ENCODE measurements at places on chromosomes 11 and 22.

DNA sequence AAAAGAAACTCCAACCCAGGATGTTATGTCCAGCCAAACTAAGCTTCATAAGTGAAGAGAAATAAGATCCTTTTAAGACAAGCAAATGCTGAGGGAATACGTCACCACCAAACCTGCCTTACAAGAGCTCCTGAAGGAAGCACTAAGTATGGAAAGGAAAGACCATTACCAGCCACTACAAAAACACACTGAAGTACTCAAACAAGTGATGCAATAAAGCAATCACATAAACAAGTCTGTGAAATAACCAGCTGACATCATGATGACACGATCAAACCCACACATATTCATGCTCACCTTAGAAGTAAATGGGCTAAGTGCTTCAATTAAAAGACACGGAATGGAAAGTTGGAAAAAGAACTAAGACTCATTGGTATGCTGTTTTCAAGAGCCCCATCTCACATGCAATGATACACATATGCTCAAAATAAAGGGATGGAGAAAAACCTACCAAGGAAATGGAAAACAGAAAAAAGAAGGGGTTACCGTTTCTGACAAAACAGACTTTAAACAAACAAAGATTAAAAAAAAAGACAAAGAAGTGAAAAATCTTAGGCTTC is 82.5 kb downstream of the GAB4 start:
- no peak for DNase-seq

DNA sequence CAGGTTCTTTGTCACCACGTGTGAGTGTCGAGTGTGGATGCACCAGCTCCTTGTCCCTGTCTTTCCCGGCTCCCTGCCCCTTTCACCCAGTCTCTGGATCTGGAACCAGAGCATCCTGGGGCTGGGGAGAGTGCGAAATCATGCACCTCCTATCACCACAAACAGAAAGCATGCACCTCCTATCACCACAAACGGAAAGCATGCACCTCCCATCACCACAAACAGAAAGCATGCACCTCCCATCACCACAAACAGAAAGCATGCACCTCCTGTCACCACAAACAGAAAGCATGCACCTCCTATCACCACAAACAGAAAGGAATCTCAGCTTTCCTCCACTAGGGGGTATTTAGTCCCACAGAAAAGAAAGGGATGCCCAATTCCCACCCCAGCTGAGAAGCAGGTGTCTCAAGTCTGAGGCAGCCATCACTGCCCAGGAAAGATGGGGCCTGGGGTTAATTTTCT is 5.9 kb upstream of the GLB1L3 start:
- no peak for DNase-seq

- no peak for DNase-seq
Measured at GRCh38 chr11:107564877-107565218, 687 bp downstream of the ALKBH8 start.

- peak; percentile 61 for DNase-seq
Measured at GRCh38 chr22:17705951-17706900, 67.7 kb downstream of the BCL2L13 start.

DNA sequence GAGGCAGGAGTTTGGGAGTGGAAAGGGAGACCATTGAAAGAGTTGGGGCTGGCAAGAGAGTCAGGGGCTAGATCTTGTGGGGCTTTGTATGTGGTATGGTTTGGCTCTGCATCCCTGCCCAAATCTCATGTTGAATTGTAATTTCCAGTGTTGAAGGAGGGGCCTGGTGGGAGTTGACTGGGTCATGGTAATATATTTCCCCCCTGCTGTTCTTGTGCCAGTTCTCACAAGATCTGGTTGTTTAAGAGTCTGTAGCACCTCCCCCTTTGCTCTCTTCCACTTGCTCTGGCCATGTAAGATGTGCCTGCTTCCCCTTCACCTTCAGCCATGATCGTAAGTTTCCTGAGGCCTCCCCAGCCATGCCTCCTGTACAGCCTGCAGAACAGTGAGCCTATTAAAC is 10.1 kb upstream of the RAB3IL1 start:
- no peak for DNase-seq

GRCh38 chr11:74417379-74417804 is 19.2 kb upstream of the PGM2L1 start:
- DNase-seq = no peak

DNA sequence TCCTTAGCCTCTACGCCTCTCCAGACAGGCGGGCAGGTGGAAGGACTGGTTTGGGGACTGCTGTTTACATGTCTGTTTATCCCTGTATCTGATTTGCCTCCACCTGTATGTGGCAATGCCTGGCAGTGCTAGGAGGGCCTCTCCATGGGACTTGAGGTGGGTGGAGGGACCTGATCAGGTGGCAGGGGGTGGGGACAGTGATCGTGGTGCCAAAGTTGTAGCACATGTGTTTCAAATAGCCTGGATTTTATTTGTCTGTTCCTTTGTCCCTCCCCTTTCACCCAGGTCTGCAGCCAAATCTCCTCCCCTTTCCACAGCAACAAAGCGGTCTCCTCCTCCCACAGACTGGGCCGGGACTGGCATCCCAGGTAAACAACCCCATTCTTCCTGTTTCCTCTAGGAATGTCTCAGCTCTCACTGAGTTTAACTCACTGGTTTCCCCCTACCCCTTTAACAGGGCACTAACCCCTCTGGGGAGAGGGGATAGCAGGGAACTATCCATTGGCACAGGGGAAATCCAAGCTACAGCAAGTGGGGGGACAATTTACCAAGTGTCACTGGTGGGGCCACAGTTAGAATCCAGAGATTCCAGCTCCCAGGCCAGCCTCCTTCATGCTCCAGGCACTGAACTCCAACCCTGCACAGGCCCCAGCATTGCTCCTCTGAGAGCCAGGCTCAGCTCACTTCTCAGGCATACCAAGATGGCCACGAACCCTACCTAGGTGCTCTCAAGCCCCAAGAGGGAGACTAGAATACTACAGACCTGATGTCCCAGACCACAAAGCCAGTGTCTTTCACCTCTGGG is 22.9 kb upstream of the TLCD5 start:
- DNase-seq = no peak

- no peak for DNase-seq
Measured at GRCh38 chr11:110491577-110492320, 62.0 kb downstream of the FDX1 start.

DNA sequence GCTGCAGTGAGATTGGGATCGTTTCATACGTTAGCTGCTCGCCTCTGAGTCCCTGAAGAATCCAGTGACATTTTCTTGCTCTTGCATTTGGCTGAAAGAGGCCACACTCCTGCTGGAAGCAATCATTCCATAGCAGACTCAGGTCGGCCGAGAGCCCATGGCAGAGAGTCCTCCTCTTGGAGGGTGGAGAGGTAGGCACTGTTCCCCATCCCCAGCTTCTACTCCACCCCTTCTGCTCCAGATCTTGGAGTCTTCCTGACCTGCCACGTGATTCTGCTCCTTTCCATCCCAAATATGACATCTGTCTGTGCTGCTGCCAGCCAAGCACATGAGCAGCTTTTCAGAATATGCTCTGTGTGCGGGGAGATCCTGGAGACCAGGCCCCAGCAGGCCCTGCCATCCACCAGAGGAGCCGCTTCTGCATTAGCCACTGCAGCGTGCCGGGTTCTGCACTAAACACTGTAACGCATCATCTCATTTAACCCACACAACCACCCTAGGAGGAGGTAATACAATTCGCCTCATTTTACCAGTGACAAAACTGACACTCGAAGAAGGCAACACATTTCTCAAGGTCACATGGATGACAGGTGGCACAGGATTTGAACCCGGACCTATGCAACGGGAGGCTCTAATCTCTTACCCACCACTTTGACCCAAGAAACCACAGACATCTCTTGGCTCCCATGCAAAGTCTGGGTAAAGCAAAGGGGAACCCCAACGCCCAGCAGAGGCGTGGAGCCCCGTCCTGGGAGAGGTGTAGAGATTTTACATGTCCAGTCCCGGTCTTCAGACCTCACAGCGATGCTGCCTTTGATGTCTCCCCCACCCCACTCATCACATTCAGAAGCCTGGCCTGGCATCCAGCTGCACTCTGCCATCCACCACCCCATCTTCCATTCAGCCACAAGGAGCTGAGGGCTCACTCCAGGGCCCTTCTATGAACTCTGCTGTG is 78.8 kb downstream of the FEZ1 start:
- no peak for DNase-seq

- no peak for DNase-seq
Measured at GRCh38 chr11:67503119-67504004, 1.8 kb downstream of the PITPNM1 start.

GRCh38 chr11:93804879-93805278 is 20.8 kb downstream of the MED17 start:
- DNase-seq = no peak

GRCh38 chr11:117691516-117691915 is 105.5 kb downstream of the DSCAML1 start:
- no peak for DNase-seq

DNA sequence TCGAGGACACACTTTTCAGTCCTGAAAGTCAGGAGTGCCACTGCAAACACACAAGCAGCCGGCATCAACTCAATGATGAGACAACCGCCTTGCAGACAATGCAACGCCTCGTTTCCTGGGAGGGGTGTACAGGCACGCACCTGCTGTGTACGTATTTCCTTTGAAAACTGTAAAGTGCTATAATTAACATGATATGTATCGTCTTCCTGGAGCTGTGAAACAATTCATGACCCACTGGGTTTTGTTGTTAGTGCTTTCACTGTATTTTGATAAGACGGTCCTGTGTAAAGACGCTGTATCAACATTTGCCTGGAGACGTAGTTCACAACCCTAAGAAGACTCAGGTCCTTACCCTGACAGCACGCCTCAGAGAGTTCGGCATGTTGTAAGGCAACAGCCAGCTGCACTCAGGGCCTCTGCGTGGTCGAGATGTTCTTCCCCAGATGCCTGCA is 105.7 kb upstream of the ANO1 start:
- no peak for DNase-seq

DNA sequence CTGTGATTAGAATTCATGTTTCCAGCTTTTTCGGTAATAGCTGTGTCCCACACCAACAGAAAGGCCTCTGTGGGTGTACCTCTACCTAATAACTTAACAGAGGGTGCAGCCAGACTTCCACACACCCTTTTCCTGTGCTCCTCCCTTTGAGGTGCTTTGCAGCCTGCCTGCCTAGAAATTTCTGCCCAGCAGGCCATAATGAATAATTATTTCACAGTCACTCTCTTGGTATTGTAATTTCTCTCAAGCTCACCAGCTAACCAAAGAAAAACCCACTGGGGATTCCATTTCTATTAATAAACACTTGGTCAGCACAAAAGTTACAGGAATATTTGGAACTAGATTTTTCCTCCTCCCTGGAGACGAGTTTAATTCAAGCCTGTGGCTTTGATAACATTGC is 13.3 kb downstream of the WT1 start:
- peak; percentile 30 for DNase-seq

DNA sequence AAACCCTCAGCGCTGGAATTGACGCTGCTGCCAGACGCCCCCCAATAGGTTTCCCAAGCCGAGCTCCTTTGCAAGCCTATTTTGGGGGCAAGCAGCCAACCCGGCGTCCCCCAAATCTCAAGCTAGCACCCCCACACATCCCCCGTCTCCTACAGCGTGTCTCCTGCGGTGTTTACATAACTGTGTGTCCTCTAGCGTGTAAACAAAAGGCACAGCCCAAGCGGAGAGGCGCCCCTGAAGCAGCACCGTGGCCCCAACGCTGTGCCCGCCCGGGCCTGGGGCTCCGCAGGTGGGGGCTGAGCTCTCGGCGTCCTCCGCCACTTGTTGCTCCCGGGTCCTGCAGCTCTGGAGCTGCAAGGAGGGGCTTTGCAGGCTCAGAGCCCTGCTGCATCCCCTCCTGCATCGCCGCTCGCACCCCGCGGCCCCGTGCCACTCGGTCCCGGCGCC is 1.6 kb downstream of the CADM1 start:
- DNase-seq = no peak

GRCh38 chr11:77141034-77141433 is 13.0 kb downstream of the MYO7A start:
- DNase-seq = no peak

DNA sequence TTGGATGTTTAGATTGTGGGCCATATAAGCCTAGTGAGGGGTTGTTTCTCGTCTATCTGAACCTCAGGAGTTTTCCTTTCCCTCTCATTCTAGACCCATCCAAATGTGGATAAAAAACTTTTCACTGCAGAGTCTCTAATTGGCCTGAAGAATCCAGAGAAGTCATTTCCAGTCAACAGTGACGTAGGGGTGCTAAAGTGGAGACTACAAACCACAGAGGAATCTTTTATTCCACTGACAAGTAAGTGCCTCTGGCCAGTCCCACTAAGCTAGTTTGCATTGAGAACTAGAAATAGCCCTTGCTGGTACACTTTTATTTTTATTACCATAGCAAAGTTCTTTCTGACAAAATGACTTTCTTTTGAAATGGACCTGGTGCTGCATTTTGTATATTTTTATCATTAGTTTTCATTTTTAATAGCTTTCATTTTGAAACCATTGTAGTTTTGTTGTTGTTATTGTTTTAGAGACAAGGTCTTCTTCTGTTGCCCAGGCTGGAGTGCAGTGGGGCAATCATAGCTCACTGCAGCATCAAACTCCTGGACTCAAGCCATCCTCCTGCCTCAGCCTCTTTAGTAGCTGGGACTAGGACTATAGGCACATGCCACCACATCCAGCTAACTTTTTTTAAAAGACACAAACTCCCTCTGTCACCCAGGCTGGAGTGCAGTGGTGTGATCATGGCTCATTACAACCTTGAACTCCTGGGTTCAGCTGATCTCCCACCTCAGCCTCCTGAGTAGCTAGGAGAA is 14.6 kb upstream of the PHLDB1 start:
- DNase-seq = no peak

DNA sequence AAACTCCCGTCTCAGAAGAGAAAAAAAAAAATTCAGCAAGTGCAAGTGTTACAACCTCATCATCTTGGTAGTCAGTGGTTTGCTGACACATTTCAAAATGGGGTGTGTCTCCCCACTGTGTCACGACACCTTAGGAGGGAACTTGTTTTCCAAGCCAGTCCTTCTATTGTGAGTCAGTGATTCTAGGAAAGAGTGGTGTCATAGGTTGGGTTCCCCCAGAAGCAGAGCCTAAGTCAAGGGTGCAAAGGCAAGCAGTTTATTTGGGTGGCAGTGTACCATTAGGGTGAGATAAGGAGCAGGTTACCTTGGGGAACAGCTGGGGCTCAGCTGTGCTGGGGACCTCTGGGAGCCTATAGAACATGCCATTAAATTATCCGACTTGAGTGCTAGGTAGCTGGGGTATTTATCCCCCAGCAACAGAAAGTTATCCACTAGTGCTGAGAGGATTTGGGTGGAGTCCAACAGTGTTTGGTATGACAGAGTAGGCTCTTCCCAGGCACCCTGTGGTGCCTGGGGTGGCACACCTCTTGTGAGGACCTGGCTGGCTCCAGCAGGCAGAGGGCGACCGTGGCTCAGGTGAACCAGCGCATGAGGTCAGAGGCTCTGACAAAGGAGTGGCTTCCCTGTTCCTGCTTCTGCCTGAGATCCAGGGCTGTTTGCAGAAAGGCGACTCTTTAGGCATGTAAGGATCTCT is 41.7 kb downstream of the KIAA1671 start:
- no peak for DNase-seq

- no peak for DNase-seq
Measured at GRCh38 chr11:13850231-13851005, 112.1 kb upstream of the SPON1 start.

- DNase-seq = no peak
Measured at GRCh38 chr22:20532256-20532993, 25.0 kb downstream of the MED15 start.
